ENCODE measurements at places on chromosomes 12 and 14. TPM values are rescaled to one million over a fixed set of nuclear protein-coding genes. Genes with fewer than 3 reads are reported as not detected.

The SLC7A8 gene
- total RNA-seq = 0.64 TPM

The MIPOL1 gene
- total RNA-seq = not detected

The DBX2 gene
- total RNA-seq = not detected

The FOXN4 gene
- total RNA-seq = not detected

The OASL gene
- 34.2 TPM for total RNA-seq

The HPD gene
- not detected for total RNA-seq

The PTGER2 gene
- total RNA-seq = 60.4 TPM

The NEUROD4 gene
- total RNA-seq = not detected

The NFE2 gene
- not detected for total RNA-seq

The TMBIM4 gene
- 83.5 TPM for total RNA-seq

The EPYC gene
- not detected for total RNA-seq

The KERA gene
- total RNA-seq = not detected

The SERPINA1 gene
- 4.4 TPM for total RNA-seq

The LYZ gene
- total RNA-seq = not detected

The TAS2R7 gene
- total RNA-seq = not detected

The SRRM4 gene
- total RNA-seq = not detected

The AVPR1A gene
- total RNA-seq = not detected

The MYO1H gene
- not detected for total RNA-seq

The FGF6 gene
- total RNA-seq = not detected

The NUBPL gene
- 6.4 TPM for total RNA-seq

The KRT83 gene
- total RNA-seq = not detected

The TOX4 gene
- 78.0 TPM for total RNA-seq

The MAGOHB gene
- 49.2 TPM for total RNA-seq

The CCDC197 gene
- not detected for total RNA-seq

The GPD1 gene
- total RNA-seq = 0.37 TPM

The ENDOU gene
- total RNA-seq = not detected

The CLEC9A gene
- not detected for total RNA-seq

Data from activated CD4-positive, alpha-beta T cell treated with anti-CD3 and anti-CD28 coated beads, Interleukin-2, amount 10 ng/mL, durations not matched to agents 7 days and 5 days (primary cell).